ENCODE measurements at places on chromosomes 6 and 20.

- DNase-seq, result no peak
Observed at GRCh38 chr6:52706001-52706400, 35.1 kb downstream of the TMEM14A start.

DNA sequence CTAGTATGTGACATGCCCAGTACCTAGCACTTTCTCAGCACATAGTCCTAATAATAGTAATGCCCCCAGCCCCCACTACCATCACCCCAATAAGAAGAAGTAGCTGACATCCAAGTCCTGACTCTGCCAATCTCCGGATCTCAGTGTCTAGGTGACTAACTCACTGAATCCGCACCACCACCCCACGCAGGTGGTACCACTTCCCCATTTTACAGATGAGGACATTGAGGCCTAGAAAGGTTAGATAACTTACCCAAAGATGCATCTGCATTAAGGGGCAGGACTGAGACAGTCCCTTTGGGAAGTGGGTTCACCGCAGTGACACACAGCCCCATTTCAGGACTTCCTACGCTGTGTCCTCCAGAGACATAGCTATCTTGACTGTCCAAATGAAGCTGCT, 241.2 kb downstream of the TFAP2C start:
- no peak for DNase-seq

DNA sequence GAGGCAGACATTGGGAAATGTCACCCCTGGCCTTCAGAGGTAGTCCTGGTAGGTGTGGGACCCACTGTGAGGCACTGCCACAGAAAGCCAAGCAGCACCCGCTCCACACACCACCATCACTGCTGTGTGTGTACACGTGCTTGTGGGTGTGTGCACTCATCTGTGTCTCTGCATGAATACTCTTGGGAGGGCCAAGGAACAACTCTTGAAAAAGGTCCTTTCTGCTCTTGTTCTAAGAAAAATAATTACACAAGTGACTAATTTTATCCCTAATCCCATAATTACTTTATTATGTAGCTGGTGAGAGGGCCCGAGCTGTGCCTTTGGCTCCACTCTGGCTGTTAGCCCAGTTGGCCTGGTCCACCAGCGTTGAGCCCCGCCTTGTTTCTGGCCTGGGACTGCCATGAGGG, 21.7 kb upstream of the EPB41L1 start:
- no peak for DNase-seq

DNA sequence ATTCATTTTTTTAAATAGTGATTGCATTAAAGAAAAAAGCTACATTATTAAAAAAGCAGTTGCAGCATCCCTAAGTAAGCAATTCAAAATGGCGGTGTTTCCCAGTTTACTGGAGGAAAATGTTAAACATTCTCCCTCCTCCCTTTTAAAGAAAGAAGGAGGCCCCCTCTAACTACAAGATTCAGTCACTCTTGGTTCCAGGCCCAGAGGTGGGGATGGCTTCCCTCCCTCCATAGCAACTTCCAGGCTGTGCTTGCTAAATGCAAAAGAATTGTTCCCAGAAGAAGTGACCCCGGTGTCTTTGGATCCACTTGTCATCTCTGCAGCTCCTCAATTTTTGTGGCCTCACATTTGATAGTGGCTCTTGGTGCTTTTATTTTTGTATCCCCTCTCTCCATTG, 165.9 kb downstream of the SOBP start:
- DNase-seq, result no peak

- DNase-seq, result no peak
Observed at GRCh38 chr6:107314531-107314939, 144.8 kb downstream of the PDSS2 start.

Data from erythroblast (primary cell).